ENCODE measurements at places on chromosomes 5 and 9. TPM values are rescaled to one million over a fixed set of nuclear protein-coding genes. Genes with fewer than 3 reads are reported as not detected.

DNA sequence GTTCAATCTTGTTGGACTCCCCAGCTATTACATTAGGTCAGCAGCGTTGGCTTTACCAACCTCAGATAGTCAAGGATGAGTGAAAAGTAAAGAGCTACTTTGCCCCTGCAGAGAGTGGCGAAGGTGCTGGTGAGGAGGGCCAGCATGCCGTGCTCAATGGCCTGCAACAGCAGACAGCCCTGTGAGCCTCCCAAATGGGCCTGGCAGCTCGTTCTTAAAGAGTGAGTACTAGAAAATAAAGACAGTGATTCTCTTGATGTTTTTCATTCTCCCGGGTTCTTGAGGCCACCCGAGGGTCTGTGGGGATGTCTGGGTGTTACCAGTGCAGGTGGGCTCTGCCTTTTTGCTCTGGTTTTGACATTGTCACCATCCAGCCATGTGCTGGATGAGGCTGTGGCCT lies 16.2 kb downstream of the GADD45G start:
- DNase-seq, result no peak
- peaks cover 29% of the 10 kb centered on the region for H3K4me1 ChIP-seq
- no peaks in the 10 kb centered on the region for H3K36me3 ChIP-seq
- H3K27ac ChIP-seq, result no peak overlapping the region
- peaks cover 25% of the 10 kb centered on the region for H3K27me3 ChIP-seq

DNA sequence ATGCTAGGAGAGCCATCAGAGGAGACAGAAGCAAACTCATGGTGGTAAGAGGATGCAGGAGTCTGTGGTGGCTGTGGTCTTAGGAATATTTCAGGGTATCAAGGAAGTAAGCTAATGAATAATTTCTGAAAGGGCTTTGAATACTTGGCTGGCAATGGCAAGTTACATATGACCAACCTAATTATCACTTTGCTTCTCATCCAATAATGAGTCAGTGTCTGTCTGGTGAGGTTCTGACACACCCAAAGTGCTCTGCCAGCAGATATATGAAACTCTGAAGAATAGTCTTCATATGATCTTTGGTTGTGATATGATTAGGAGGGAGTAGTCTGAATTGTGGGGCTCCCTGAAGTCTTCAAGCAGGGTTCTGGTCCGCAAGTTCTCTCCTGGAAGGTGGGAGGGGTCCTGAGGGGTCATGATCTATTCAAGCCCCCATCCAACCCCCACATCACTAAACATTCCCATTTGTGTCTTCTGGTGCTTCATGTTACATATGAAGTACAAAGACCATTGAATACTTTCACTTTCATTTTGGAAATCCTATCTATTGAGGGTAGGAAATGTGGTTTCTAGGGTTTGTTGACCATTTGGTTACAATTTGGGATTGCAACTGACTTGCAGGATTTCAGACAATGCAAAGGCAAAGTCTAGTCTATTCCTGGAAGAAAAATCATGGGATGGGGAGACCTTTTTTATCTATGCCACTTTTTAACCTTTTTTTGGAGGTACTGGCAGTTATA lies 199.9 kb upstream of the CDKN2B start:
- DNase-seq, result no peak

DNA sequence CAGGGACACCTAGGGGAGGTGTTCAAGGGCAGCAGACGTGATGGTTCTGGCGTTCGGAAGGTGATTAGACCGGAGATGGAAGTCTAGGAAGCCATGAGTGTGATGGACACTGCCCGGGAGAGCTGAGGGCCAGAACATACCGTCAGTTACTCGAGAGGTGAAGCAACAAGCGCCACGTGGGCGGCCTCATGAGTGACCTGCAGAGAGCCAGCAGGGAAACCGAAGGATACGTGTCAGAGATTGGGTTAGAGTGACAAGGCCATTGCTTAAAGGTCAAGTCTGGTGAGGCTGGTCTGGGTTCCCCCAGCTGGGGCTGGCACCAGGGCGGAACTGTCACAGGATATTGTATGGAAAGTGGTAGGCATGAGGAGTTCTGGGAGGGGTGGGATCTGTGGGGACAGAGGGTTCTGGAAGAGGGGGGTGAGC lies 60.0 kb downstream of the C9orf50 start:
- H3K4me1 ChIP-seq, result peaks cover 54% of the 10 kb centered on the region
- no peak overlapping the region for H3K27ac ChIP-seq
- H3K27me3 ChIP-seq, result no peaks in the 10 kb centered on the region
- no peak overlapping the region for H3K4me3 ChIP-seq
- DNase-seq, result no peak

DNA sequence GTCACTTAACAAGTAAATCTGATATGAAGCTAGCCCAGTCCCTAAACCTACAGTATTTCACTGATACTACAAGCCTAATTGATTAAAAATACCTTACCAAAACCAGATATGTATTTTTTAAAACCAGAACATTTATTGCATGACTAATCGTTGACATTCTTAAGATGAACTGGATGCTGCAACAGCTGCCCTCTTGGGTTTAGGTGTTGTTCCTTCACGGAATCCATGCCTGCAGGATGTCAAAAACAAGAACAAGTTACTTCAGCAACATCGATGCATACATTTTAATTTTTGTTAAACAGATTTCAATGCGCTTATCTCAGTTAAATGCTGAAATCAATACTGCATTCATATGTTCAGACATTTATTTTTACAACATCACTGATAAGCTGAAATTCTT lies 2.7 kb downstream of the RPL37 start:
- DNase-seq, result no peak
- H3K4me3 ChIP-seq, result no peak overlapping the region
- H3K27ac ChIP-seq, result no peak overlapping the region
- peaks cover 15% of the 10 kb centered on the region for H3K4me1 ChIP-seq
- peaks cover 58% of the 10 kb centered on the region for H3K36me3 ChIP-seq

DNA sequence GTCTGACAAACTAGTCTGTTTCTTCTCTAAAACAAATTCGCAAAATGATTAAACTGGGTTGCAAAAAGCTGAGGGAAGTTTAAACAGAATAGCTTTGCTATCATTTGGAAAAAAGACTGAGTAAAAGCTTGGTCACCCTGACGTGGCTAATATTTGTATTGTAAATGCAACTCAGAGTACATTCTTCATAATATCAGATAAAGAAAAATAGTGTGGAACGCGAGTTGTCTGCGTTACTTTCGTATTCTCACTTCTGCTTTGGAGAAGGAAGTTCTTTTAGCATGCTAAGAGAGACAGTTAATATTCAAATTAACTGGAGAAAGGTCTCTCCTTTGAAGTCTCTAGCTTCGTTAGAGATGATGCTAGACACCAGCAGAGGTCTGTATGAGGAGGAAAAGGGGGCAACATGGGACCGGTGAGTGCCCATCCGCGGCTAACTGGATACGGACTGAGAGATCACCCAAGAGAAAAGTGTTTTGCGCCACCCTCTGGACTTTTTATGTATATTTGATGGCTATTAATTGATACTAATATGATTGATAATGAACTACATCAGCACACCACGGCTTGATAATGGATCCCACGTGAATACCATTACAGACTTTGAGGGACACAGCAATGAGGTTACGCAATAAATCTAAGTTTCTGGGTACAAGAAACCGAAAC lies 2.9 kb upstream of the CNTRL start:
- H3K4me1 ChIP-seq, result peaks cover 12% of the 10 kb centered on the region
- H3K27me3 ChIP-seq, result no peaks in the 10 kb centered on the region
- peaks cover 2% of the 10 kb centered on the region for H3K36me3 ChIP-seq
- peak overlapping the region; percentile 32 for H3K4me3 ChIP-seq
- DNase-seq, result peak; percentile 63

DNA sequence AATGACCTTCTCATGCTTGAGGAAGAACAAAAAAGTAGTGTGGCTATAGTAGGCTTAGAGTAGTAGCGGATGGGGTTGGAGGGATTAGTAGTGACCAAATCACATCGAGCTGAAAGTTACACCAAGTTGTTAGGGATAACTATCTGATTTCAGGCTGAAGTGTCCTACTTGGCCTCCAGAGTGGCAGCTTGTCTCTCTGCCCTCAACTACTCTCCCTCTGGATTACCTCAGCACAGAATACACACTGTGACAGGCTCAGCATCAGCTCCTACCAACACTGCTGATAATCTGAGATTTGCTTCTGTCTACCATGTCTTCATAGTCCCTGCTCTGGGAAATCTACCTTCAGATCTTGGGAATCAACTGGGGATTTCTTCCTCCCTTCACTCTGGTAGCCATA lies 714.6 kb upstream of the GRAMD2B start:
- H3K4me1 ChIP-seq, result no peaks in the 10 kb centered on the region
- no peak for DNase-seq
- no peak overlapping the region for H3K4me3 ChIP-seq
- H3K36me3 ChIP-seq, result no peaks in the 10 kb centered on the region

DNA sequence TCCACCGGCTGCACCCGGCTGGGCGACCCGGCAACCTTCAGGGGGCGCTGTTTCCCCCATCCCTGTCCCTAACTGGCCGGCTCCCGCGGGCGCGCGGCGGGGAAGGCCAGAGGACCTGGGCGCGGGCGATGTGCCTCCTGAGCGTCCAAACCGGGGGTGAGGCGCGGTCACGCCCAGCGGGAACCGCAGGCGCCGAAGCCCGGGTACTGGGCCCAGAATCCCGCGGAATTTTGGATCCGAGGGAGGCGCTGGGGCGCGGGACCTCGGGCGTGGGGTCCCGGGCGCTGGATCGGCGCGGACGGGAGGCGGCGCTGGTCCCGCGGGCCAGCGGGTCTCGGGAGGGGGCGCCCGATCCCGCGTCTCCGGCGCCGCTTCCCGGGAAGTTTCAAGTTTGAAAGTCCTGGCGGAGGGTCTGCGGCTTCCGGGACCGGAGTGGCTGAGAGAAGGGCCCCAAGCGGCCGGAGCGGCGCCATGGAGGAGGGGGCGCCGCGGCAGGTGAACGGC lies at the start of gene PKN3:
PKN3 (plus strand) TSS at position 59 of the 504 bp plus-strand sequence; CDS start at position 472, 413 bp downstream.
- peak; percentile 89 for DNase-seq
- H3K36me3 ChIP-seq, result peaks cover 14% of the 10 kb centered on the region
- peak within 1 kb of the TSS; percentile 42 for H3K27ac ChIP-seq
- H3K27me3 ChIP-seq, result no peaks in the 10 kb centered on the region

Gene ORM2
- total RNA-seq, result not detected

DNA sequence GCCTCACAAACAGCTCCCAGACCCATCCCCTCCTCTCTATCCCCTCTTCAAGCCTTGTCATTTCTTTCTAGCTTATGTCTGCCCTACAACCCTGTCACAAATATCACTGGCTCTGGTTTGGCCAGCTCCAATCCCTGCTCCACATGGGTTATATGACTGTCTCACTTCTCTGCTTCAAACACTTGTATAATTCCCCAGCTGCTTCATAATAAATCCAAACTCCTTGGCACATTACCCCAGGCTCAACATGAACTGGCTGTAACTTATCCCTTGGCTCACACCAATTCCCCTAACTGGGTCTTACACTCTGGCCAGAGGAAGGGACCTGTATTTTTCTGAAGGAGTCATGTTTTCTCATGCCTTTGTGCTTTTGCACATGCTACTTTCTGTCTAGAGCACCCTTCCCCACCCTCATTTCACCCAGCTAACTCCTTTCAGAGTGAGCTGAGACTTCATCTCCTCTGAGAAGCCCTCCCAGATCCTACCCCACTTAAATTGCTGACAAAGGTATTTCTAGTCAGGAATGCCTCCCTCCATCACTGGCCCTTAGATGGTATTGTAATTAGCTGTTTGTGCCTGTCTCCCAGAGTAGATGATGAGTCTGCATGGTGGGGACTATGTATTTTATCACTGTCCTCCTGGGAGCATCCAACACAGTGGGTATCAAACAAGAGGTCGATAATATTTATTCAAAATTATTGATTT lies 5.3 kb downstream of the PRXL2C start:
- peak; percentile 72 for DNase-seq
- H3K27me3 ChIP-seq, result no peaks in the 10 kb centered on the region
- H3K27ac ChIP-seq, result peak overlapping the region; percentile 90
- peaks cover 25% of the 10 kb centered on the region for H3K36me3 ChIP-seq

Gene SPATA31A3
- not detected for total RNA-seq

GRCh38 chr9:116704470-116704869 lies 17.4 kb downstream of the TRIM32 start:
- no peaks in the 10 kb centered on the region for H3K27me3 ChIP-seq
- no peak for DNase-seq
- no peak overlapping the region for H3K4me3 ChIP-seq
- H3K4me1 ChIP-seq, result no peaks in the 10 kb centered on the region
- no peak overlapping the region for H3K27ac ChIP-seq
- peaks cover 9% of the 10 kb centered on the region for H3K36me3 ChIP-seq

- no peak overlapping the region for H3K27ac ChIP-seq
- no peaks in the 10 kb centered on the region for H3K4me1 ChIP-seq
- no peak overlapping the region for H3K4me3 ChIP-seq
- DNase-seq, result no peak
- H3K36me3 ChIP-seq, result no peaks in the 10 kb centered on the region
These were observed 76.7 kb upstream of the CCNG1 start for GRCh38 chr5:163360656-163361055.

Gene SEMA4D
- 12.8 TPM for total RNA-seq

DNA sequence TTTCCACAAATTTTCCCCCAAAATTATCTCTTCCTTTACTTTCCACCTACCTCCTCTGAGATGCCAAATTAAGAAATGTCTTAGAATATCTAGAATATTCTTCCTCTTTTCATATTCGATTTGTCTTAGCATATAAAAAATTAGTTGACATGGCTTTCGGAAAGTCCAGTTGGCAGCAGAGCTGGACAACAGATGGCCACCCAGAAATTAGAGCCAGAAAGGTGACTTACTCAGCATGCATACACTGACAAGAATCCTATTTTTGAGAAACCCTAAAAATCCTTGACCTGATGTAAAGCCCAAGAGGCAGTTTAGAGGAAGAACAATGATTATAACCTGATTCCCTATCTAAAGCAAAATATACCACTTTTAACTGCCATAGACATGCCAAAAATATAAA lies 22.0 kb downstream of the TMEM167A start:
- no peaks in the 10 kb centered on the region for H3K4me1 ChIP-seq
- no peak overlapping the region for H3K4me3 ChIP-seq
- no peak for DNase-seq
- no peak overlapping the region for H3K27ac ChIP-seq
- H3K36me3 ChIP-seq, result peaks cover 16% of the 10 kb centered on the region
- no peaks in the 10 kb centered on the region for H3K27me3 ChIP-seq

Gene PCDHGA9
- total RNA-seq, result 3.8 TPM

Gene PRR16
- total RNA-seq, result 6.0 TPM

Gene MYORG
- total RNA-seq, result 8.1 TPM

All from muscle of leg (tissue), 16 donors.